GM23248 (cell line): ENCODE measurements at places on chromosomes 3 and 15.

DNA sequence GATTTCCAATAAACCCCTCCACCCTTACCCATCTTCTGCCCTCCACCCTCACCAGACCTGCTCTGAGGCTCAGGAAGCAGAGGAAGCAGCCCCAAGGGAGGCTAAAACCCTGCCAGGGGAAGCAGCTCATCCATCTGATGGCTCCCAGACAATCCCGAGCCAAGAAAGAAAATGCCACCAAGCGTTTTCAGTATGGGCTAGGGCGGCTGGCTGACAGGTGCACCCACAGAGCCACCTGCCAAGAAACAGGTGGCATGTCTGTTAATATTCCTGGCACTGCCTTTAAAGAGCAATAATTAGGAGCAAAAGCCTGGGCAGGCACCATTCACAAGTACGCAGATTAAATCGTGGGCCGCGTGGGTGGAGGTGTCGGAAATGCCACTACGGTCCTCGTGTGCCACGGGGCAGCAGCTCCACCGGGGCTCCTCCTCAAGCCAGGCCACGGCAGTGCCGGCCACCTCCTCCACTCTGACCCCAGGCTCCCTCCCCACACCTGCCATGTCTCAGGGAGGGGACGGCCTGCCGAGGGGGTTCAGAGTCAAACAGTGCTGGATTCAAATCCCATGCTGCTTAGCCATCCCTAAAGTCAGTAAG is 23.9 kb upstream of the GRIP2 start:
- no peak for DNase-seq

DNA sequence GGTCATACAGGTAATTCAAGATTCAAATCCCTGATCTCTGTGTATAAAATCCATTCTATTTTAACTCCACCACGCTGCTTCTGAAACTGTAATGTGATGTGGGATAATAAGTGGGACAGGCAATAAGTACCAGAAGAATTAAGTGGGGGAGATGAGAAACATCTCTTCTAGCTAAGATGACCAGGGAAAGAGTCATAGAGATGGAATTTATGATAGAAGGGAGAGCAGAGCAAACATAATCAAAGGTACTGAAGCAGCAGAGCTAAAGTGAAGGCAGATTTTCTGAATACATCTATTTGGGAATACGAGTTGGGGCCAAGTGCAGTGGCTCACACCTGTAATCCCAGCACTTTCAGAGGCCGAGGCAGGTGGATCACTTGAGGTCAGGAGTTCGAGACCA is 4.9 kb downstream of the MRPL47 start:
- DNase-seq, result peak; percentile 12

GRCh38 chr3:16944356-16944755 is 59.6 kb downstream of the PLCL2 start:
- no peak for DNase-seq

- no peak for DNase-seq
These were observed 734.1 kb downstream of the GBE1 start for GRCh38 chr3:81027344-81027743.

DNA sequence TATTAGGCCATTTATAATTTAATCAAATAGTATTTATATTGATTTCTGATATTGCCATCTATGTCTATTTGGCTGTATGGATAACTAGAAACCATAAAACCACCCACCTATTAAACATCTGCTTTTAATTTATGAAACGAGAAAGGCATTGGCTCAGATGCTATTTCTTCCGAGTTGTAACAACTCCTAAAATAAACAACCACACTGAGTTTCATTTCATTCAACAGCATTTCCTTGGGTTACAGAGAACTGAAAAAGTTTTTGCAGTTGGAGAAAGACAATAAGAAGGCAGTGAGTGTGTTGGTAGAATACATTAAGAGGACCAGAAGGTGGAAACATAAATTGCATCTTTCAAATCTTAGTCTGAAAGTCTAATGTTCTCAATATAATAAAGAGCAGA is 79.1 kb downstream of the AQR start:
- DNase-seq, result peak; percentile 22

GRCh38 chr3:168273917-168274316 is 178.2 kb upstream of the GOLIM4 start:
- no peak for DNase-seq
